ENCODE measurements at places on chromosomes 2 and 18.
A peak's percentile ranks its signal among the peaks of the same experiment; 100 is the strongest.

- no peak for DNase-seq
Measured at GRCh38 chr2:46157072-46157965, 139.9 kb upstream of the EPAS1 start.

DNA sequence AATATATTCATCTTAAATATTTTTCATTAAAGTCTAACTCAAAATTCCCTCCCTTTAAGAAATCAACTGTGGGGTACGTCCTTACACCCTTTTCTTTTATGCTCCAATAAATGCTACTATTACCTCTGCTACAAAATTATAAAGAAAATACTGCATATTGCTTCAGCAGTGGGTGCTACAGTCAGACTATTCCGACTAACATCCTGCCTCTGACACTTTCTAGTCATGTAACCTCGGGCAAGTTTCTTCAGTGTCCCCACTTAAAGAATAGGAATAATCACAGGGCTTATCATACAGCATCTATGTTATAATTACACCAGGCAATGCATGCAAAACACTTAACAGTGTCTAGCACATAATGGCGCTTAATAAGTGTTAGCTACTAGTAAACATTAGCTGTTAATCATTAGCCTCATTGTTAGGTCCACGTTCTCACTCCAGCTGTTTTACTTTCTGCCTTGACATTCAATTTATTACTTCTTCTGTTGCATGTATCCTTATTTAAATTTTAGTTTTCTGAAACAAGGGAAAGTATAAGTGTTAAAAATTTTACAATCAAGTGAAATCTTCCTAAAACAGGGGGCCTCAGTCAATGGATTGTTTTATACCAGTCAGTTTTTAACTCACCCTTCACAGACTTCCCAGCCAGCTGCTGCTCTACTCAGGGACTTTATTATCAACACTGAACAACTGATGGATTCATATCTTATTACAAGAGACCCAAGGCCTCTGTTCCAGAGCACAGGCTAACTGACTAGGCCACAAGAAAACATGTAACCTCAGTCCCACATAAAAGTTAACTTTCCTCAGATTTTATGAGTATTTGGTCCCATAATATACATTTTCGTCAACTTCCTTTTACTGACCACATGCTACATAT lies 54.0 kb downstream of the CLASP1 start:
- DNase-seq: no peak

- DNase-seq: no peak
Measured at GRCh38 chr2:27802547-27802946, 31.0 kb downstream of the MRPL33 start.

DNA sequence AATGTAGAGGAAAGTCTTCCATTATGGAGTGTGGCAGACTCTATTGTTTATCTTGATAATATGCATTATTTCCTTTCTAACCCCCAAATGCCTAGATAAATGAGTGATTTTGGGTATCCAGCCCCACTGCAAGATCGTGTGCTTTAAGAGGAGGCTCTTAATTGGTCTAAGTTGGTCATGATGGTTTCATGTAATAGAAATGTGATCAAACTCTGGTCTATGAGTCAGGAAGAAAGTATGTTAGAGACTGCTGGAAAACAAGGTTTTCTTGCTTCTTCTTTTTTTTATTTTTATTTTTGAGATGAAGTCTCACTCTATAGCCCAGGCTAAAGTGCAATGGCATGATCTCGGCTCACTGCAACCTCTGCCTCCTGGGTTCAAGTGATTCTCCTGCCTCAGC lies 344.5 kb upstream of the TNP1 start:
- DNase-seq: no peak

- DNase-seq: no peak
Measured at GRCh38 chr2:229380101-229380625, 109.1 kb upstream of the PID1 start.

DNA sequence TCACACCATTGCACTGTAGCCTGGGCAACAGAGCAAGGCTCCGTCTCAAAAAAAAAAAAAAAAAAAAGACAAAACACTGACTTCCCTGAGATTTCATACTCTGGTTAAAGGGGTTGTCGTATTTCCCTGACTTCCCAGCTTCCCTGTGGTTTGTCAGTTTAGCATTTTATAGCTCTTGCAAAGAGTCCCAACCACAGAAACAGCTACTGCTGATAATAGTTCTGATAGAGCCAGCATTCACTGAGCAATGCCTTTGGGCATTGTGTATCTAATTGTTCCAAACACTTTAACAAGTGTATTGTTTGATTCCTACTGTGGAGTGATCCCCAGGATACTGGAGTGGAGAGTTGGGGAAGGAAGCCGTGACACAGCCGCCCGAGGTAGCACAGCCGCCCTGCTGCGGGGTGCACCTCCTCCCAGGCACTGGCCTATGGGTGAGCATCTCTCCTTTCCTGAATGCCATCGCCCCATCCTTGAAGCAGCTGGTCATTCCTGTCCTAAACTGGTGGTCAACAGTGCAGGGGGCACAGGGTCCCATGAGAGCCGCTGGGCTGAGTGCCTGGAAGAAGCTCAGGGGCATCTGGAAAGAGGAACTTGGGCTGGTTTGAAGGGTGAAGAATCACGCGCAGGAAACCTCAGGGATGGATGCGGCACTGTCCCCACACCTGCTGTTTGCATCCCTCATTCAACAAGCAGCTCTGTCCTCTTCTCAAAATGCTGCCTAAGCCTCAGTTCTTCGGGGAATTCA lies 81.0 kb upstream of the TMEM18 start:
- no peak for DNase-seq

DNA sequence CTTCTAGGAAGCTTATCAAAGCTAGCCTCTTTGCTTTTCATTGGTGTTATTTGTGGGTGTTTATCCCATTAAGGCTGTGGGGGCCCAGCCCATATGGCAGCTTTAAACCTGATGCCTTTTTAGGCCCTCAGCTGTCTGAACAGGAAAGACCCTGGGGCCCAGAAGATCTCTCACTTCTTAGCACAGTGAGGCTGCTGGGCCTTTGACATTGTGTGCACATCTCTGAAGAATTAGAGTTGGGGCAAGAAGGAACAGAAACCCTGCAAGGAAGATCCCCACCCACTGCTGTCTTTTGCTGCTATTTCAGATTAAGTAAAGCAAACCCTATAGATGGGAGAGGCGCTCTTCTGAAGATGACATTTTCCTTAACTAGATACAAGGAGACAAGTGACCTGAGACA lies 250.0 kb downstream of the SMAD2 start:
- no peak for DNase-seq

DNA sequence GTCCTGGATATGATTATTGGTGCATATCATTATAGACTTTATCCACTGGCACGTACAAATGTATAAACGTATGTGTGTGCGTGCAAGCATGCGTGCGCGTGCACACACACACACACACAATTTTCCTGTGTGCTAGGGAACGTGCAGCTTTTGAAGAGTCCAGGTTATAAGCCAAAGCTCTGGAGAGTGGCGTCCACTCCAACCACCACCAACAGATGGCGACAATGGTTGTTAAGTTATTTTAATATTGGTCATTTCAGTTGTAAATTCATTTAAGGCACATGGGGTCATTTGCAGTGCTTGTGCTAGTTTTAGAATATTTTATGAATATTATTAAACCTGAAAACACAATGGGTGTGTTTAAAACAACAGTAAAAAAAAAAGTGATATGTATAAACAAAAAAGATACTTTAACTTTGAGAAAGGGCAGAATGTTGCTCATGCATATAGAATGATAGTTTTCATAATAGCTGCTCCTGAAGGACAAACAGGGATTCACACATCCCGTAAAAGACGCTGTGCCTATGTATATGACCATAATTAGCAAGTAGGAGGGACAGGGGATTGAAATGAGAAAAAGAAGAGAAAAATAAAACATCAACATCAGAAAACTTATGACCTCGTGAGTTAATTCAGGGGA lies 124.2 kb upstream of the ITGB6 start:
- DNase-seq: no peak

GRCh38 chr2:223626716-223627115 lies 24.6 kb upstream of the SCG2 start:
- DNase-seq: no peak

- DNase-seq: no peak
Measured at GRCh38 chr18:25873833-25874232, 216.6 kb downstream of the SS18 start.

DNA sequence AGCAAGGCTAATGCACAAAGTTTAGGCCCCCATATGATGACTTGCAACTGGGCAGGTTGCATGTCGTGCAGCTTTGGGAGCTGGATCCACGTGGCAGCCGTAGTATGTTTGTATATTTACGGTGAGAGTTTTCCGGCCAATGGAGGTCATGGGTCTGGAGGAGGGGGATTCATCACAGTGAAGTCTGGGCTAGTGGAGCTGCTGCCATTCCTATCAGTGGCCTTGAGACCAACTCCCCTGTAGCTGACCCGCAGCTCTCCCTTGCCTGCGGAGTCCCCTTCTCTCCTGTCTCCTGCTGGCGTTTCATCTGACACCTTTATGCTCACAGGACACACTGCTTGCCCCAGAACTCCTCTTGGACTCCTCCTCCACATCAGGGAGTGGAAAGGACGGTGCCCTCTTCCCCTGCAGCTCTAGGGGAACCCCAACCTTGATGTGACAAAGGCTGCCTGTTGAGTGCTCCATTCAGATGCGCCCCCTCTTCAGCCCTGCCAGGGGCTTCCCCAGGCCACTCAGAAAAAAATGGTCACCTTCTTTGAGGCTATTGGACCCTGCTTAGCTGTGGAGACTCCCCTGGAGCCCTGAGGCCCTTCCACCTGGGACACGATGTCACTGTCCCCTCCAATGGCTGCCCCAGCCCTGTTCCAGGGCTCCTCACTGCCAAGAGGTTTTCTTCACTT lies 121.7 kb downstream of the PXDN start:
- no peak for DNase-seq

GRCh38 chr2:86603905-86604304 lies 19.8 kb downstream of the RNF103 start:
- DNase-seq: no peak

DNA sequence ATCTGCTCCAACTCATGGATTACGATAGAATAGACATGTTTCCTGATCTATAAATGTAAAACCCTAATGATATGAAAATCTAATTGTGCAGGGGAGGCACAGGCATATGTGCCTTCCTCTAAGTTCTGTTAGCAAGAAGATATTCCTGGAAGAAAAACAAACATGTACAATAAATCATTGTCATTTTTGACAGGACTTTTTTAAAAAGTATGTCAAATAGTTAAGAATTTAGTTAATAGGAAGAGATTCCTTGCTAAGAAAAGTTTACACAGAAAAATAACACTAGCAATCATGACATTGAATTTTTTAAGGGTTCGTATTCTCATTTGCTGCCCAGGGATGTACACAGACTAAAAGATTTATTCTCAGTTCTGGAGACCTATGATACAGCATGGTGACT lies 15.3 kb upstream of the CREB1 start:
- no peak for DNase-seq

GRCh38 chr2:236169151-236169721 lies 1.1 kb upstream of the GBX2 start:
- no peak for DNase-seq

GRCh38 chr2:86433137-86433536 lies 8.0 kb upstream of the KDM3A start:
- DNase-seq: no peak

- no peak for DNase-seq
Measured at GRCh38 chr2:162126111-162126519, 25.9 kb downstream of the GCG start.

- no peak for DNase-seq
Measured at GRCh38 chr2:99545604-99546003, 55.8 kb upstream of the REV1 start.

- DNase-seq: no peak
Measured at GRCh38 chr2:220756653-220757052, 815.5 kb downstream of the EPHA4 start.

DNA sequence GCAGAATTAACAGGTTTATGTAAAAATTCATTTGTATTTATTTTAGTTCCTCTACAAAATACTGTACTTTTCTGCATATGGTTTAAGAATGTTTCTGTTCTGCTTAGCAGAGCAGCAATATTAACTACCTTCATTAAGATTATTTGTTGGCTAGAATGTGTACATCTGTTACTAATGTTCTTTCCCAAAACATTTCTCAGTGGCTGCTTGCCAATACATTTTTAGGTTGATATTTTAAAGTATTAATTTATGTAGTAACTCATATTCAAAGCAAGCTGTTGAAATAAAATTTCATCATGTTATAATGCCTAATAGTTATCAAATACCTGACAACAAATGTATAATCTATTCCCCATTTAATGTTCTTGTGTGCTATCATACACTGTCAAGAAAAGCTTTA lies 40.3 kb downstream of the PRKD3 start:
- no peak for DNase-seq

- no peak for DNase-seq
Measured at GRCh38 chr2:51120754-51121280, 88.9 kb upstream of the NRXN1 start.

- no peak for DNase-seq
Measured at GRCh38 chr18:77524909-77525308, 275.3 kb downstream of the GALR1 start.

- DNase-seq: no peak
Measured at GRCh38 chr2:189657867-189658266, 3.4 kb upstream of the ASNSD1 start.

DNA sequence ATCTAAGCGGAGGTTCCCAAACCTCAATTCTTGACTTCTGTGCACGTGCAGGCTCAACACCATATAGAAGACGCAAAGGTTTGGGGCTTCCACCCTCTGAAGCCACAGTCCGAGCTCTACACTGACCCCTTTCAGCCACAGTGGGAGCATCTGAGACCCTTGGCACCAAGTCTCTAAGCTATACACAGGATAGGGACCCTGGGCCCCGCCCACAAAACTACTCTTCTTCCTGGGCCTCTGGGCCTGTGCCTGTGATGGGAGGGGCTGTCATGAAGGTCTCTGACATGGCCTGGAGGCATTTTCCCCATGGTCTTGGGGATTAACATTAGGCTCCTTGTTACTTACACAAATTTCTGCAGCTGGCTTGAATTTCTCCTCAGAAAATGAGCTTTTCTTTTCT lies 1374.1 kb upstream of the NXPH2 start:
- no peak for DNase-seq

GRCh38 chr2:11128243-11128951 lies 26.9 kb upstream of the SLC66A3 start:
- no peak for DNase-seq

- DNase-seq: no peak
Measured at GRCh38 chr2:241008711-241009121, 10.3 kb downstream of the SNED1 start.

GRCh38 chr2:237541243-237541642 lies 25.1 kb upstream of the PRLH start:
- no peak for DNase-seq

DNA sequence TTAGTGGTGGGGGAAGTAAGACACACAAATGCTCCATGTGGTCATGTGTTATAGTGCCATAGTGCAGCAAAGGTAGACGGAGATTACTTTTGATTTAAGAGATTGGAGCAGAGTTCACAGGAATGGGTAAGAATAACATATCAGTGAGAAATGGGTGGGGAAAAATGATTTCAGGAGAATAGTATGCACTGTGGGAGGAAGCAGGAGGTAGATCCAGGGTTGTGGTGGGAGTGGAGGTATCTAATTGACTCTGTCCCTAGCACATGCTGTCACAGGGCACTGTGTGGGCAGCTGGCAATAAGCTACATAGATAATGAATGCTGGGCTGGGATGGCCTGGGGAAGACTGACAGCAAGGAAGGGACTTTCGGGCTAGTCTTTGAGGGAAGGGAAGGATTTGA lies 65.3 kb downstream of the STAT1 start:
- no peak for DNase-seq

GRCh38 chr2:28449488-28450395 lies 46.1 kb upstream of the PLB1 start:
- peak; percentile 34 for DNase-seq

- DNase-seq: no peak
Measured at GRCh38 chr2:235095569-235095968, 143.8 kb downstream of the SH3BP4 start.
